Activated CD4-positive, alpha-beta T cell treated with anti-CD3 and anti-CD28 coated beads, Interleukin-2, amount 50 U/mL, for 48 hours (primary cell): ENCODE measurements at places on chromosomes 12 and 14.
A peak's percentile ranks its signal among the peaks of the same experiment; 100 is the strongest.

DNA sequence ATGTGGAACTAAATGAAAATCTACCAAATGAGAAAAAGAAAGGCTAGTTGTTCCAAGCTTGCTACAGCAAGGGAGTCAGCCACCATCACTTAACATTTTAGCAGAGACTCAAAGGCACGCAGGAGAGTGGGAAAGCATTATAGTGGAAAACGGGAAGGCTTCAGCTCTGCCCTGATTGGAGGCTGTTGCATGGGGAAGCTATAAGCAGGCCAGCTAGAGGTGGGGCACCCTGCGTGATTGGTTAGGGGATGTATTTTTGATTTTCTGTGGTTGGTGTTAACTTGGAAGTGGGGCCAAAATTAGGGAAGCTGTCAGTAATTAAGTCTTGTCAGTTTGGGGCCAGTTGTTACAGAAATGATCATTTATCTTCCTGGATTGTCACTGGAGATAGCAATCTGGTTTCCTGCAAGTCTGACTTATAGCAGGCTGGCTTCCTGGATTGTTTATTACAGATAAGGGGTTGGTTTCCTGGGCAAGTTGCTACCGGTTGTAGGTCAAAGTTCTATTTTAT lies 93.9 kb downstream of the FAR2 start:
- DNase-seq: no peak

DNA sequence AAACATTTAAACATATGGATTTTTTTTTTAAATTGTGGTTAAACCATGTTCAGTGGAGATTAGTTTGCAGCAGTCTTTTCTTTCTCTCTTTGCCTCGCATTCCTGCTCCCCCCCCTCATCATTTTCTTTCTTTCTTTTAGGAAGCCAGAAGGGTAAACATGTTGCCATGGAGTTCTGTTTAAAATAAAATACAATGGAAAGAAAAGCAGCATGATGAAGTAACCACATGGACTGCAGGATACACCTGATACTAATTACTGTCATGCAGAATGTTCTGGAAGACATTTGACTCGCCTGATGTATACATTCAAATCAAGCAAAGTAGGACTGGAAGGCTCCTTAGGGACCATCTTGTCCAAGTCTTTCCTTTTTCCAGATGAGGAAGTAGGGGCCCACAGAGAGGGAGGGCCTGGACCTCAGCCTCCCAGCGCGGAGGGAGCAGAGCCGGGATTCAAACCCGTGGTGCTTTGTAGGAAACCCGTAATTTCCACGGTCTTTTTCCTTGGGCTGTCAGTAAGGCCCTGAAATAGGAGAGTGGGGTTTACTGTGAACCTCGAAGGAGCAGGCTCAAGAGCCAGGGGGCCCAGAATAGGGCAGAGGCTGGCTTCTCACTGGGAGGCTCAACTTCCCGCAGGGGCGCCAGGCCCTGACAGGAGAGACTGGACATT lies 2.4 kb upstream of the MEG3 start:
- DNase-seq: no peak

DNA sequence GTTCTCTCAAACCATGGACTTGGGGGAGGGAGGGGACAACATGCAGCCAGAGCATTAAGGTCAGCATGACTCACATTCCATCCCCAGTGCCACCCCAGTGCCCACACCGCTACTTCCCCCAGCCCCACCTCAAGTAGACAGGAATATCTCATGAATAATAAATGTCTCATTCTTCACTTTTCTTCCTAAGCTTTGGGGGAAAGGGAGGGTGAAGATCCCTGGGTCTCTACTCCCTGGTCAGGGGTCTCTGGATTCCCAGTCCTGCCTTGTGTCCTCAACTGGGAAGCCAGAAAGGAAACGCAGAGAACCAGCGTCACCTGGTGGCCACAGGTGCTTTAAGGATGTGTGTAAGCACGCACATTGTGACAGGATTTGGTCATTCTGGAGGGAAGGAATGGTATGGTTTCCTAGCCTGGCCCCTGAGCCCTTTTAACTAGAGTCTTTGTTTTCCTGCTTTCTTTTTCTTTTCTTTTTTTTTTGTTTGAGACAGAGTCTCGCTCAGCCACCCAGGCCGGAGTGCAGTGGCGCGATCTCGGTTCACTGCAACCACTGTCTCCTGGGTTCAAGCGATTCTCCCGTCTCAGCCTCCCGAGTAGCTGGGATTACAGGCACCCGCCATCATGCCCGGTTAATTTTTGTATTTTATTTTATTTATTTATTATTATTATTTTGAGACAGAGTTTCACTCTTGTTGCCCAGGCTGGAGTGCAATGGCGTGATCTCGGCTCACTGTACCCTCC lies 3.4 kb downstream of the GPR84 start:
- DNase-seq: peak; percentile 81

DNA sequence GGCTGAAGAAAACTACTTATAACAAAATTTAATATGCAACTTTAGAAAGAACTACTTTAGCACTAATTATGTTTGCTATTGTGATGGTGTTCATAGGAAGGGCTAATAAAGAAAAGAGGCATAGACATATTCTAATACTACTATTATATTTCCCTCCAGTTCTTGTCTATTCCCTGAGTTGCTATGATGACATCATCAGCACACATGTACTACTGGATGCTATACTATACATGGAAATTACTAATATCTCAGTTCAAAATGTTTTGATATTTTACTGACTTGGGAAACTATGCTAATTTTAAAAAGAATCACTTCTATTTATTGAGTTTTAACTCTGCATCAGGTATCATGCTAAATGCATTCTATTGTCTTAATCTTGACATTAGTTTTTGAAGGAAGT lies 101.6 kb downstream of the EPS8 start:
- no peak for DNase-seq

GRCh38 chr12:104909761-104910160 lies 48.3 kb downstream of the SLC41A2 start:
- no peak for DNase-seq

DNA sequence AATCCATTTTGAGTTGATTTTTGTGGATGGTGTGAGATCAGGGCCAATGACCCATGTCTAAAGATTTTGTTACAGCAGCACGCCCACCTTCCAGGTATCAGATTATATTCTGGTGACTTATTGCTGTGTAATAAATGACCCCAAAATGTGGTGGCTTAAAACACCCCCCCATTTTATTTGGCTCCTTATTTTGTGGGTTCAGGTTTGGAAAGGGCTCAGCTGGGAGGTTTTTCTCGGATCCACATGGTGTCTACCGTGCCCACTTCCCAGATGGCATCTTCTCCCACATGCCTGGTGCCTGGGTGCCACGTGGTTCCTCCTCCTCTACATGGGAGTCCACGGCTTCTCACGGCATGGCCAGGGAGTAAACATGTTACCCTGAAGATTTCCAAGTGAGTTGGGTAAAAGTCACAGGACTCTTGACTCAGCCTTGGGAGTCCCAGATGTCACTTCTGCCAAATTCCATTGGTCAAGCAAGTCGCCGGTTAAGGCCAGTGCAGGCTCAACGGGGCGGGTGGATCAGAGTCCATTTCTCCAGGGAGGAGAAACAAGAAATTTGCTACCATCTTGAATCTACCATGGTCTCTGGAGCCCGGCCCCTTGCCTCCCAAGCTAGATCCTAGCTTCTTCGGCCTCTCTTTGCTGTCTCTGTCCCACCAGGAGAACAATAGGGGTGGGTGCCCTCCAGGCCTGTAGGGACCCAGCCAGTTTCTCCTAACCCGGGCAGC lies 214.3 kb downstream of the KIF26A start:
- DNase-seq: no peak

GRCh38 chr14:22541721-22542120 lies 47.3 kb downstream of the DAD1 start:
- DNase-seq: peak; percentile 9

DNA sequence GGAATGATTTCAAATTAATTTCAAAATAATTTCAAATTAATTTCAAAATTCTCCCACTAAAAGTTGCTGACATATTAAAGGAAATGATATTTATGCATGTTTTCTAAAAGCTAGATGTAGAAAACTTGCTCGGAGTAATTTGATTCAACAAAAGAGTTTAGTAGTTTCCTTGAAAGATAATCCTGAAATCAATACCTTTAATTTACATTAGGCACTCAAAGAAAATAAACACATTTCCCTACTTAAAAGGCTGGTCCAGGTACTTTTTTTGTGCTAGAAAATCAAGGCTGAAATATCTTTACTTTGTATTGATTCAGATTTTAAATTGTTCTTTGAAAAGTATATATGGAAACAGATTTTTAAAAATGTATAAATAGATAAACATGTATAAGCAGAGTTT lies 370.5 kb downstream of the RAD51B start:
- DNase-seq: no peak

DNA sequence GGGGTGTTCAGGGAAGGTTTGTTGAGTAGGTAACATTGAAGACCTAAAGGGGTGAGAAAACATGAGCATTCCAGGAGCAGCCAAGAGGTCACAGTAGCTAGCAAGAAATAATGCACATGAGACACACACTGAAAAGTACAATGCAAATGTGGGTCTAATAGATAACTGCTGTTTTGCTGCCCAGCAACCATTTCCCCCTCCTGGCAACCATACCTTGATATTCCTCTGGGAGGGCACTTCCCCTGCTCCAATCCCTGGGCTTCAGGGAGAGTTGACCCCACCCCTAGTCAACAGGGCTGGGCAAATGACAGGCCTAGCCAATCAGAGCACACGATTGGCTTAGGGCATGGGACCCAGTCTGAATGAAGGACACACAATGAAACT lies 8.5 kb upstream of the ACTN1 start:
- DNase-seq: no peak

- no peak for DNase-seq
These were observed 2.1 kb downstream of the TMEM30B start for GRCh38 chr14:61279082-61279481.

GRCh38 chr12:43407816-43408645 lies 144.0 kb downstream of the ADAMTS20 start:
- DNase-seq: no peak

GRCh38 chr12:65535946-65536345 lies 257.5 kb downstream of the MSRB3 start:
- DNase-seq: no peak

- DNase-seq: no peak
These were observed 745 bp downstream of the TRHDE start for GRCh38 chr12:72272731-72273498.

DNA sequence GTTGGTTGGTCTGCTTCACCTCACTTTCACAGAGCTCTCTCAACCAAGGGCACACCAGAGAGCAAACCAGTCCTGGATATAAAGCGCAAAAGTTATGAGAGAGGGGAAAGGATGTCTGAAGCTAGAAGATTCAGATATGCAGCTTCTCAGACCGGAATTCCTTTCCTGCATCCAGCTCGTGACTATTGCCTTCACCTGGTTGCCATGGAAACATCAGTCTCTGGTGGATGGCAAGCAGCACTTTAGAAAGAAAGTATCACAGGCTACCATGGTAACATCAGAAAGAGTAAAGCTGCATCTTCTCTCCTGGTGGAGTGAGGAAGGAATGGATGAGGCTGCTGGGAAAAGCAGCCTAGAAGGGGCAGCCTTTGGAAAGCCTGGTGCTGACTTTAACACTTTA lies 13.7 kb downstream of the REM2 start:
- DNase-seq: no peak

GRCh38 chr14:77190977-77191376 lies 9.4 kb downstream of the TMEM63C start:
- no peak for DNase-seq

- DNase-seq: no peak
These were observed 17.5 kb downstream of the AQP6 start for GRCh38 chr12:49990273-49990672.

- peak; percentile 12 for DNase-seq
These were observed 78.0 kb downstream of the NOC4L start for GRCh38 chr12:132222096-132222807.

- no peak for DNase-seq
These were observed 6.2 kb upstream of the SLC15A4 start for GRCh38 chr12:128829861-128830504.

DNA sequence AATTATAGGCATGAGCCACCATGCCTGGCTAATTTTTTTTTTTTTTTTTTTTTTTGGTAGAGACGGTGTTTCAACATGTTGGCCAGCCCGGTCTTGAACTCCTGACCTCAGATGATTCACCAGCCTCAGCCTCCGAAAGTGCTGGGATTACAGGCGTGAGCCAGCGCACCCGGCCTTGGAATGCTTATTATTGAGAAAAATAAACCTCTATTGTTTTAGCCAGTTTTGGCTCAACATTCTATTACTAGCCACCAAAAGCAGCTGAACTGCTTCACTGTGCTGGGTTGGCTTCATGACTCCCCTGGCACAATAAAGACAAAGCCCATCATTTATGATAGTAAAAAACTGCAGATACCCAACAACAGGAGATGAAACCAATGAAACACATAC lies 93.5 kb upstream of the CEP83 start:
- DNase-seq: no peak

DNA sequence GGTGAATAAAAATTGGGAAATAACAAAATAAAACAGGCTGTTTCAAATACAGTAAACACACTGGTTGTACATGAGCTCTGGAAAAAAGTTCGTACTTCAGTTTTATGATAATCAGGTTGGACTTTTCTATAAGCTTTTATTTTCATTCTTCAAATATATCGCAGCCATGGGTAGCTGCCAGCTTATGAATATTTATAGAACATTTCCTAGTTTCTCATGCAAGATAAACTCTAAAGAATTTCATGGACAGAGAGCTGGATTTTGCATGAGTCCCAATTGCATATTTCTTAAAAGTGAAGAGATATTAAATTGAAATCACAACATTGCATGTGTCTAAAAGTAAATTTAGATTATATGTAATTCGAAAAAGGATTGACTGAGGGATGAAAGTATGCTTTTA lies 827.6 kb downstream of the SLC6A15 start:
- DNase-seq: no peak

DNA sequence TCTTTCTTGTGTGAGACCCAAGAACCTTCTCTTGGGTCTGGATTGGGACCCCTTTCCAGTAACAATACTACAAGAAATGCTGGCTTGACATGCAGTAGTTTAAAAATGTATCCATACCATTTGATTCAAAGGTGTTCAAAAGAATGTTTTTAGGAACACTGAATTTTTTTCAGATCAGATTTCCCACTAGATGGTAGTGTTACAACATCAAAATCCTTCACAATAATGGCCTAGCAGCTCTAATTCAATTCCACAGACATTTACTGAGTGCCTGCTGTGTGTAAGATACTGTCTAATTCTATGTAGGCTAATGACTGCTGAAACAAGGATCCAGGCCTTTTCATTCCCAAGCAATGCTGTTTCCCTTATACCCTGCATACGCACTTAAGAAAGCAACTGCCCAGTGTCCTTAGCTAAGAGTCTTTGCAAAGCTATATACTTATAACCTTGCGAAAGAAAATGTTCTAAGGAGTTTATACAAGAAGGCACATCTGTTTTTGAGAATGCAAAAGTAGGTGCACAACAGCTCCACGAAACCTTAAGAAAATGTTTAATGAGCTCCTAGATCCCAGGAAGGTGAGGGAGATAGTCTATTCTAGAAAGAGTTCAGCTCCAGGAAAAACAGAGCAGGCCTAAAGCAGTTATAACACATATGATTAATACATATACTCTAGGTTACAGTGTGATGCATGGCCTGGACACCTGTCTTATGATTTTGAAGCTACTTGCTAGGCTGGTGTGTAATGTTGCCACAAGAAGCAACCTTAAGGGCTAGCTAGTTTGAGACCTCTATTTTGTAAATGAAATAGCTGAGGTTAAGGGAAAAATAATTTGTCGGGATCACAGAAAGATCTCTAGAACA lies 50.9 kb upstream of the PKP2 start:
- DNase-seq: no peak

- DNase-seq: no peak
These were observed 166.9 kb upstream of the LRIG3 start for GRCh38 chr12:59087077-59087673.
